ENCODE measurements at places on chromosomes 5 and 9.

DNA sequence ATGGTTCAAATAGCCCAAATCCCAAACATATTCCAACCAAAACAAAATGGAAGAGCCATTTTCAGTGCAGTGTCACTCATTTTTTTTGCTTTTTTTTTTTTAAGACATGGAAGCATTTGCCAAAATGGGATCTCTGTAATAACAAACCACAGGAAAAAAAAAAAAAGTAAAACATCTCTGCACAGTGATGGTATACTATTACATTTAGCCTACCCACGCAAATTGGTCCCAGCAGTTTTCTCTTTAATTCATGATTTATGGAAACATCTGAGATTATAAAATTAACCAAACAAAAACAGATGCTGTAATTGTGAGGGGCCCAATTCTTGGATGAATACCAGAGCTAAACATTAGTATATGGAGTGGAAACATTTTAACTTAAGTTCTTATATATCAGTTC is 566.6 kb downstream of the ZNF608 start:
- no peak for DNase-seq

DNA sequence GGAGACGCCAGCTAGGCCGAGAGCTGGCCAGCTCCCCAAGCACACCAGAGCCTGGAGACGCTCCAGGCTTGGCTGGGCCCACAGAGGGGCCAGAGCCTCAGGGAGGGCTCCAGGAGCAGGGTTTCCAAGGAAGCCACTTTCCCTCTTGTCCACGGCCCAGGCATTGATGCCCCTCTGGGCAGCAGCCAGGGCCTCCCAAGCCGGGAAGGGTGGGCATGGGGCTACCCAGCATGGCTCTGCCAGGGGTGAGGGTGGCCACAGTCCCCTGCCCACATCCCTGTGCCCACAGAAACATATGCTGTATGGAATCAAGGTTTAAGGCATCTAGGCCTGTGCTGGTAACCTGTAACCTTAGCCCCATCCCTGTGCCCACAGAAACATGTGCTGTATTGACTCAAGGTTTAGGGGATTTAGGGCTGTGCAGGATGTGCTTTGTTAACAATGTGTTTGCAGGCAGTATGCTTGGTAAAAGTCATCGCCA is 1.5 kb upstream of the DPP7 start:
- no peak for DNase-seq

- peak; percentile 80 for DNase-seq
Measured at GRCh38 chr5:139439013-139439903, at the start of gene DNAJC18. Gene DNAJC18, minus strand, starts transcription at chr5:139439525. Its CDS starts 80 bp downstream, at chr5:139439445.

DNA sequence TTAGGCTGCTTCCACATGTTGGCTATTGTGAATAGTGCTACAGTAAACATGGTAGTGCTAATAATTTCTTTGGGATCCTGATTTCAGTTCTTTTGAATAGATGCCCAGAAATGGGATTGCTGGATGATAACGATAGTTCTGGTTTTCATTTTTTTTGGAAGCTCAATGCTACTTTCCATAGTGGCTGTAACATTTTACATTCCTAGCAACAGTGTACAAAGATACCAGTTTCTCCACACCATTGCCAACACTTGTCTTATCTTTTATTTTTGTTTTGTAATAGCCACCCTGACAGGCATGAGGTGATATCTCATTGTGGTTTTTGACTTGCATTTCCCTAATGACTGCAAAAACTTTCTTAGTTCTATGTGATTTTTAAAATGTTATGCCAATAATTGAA is 68.8 kb upstream of the LRRC70 start:
- no peak for DNase-seq

DNA sequence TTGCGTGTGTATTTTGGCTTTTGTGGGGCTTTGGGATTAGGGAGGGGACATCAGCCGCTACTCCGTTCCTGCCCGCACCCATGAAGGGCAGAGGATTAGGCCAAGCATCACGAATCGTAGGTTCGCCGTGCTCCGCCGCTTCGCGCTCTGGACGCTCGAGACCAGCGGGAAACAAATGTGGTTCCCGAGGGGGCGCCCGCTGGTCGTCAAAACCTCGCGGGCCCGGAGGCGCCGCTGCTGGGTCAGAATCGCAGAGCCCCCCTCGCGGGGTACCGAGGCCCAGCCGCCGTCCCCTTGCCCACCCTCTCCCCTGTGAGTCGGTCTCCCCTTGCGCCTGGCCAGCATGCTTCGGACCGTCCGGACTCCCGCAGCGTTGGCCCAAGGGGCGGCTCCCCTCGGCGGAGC is 2.3 kb upstream of the PAX5 start:
- no peak for DNase-seq

All from stimulated activated CD4-positive, alpha-beta T cell treated with anti-CD3 and anti-CD28 coated beads, Interleukin-1b, Interleukin-23, amount 100 ng/mL, for 1 hour (primary cell).